ENCODE measurements at places on chromosomes 3 and 15.

GRCh38 chr15:89452330-89452836, 44.0 kb downstream of the RHCG start:
- DNase-seq = no peak

DNA sequence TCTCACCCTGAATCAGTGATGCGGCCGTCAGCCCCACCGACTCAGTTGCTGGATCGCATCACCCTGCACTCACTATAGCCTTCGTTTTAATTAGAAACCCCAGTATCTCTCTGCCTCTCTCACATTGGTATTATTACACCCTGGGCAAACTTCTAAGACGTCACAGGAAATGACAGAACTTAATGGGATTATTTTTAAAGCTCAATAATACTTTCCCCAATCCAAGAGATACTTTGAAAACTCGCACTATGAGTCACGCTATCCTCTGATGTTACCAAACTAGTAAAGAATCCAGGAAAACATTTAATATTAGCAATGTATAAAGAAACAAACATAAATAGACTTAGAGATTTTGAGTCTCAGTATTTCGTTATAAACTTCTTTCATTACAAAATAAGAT, 36.6 kb downstream of the RUBCN start:
- DNase-seq = no peak

GRCh38 chr3:133849346-133849745, 43.7 kb downstream of the SRPRB start:
- DNase-seq = no peak

DNA sequence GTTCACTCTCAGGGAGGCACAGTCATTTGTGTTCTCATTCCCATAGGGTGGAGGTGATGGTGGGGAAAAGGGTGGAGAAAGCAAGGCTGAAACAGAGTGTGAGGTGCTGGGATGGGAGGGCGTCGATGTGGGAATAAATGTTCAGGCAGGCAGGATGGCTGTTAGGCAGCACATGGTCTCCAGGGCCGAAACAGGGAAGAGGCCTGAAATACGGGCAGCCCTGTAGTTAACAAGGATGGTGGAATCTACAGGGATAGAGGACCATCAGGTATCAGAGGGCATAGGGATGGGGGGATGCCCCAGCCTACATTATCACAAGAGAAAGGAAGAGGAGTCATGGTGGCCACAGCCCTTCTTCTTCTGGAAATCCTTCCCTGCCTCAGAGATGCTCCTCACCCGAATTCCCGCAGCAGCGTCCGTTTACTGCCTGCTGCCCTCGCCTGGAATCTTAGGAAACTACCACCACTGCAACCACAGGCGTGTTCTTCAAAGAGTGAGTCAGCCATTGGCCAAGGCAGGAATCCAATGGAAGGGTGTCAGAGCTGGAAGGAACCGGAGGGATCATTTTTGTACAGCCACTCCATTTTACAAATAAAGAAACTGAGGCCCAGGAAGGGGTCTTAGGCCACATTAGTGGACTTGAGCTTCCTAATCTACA, 49.7 kb upstream of the POMGNT2 start:
- DNase-seq = peak; percentile 60

- DNase-seq = no peak
Observed at GRCh38 chr3:172882563-172882962, 132.0 kb downstream of the ECT2 start.

- DNase-seq = peak; percentile 25
Observed at GRCh38 chr15:69075440-69075839, 60.9 kb downstream of the NOX5 start.

GRCh38 chr15:68621535-68621934, 42.7 kb downstream of the CORO2B start:
- no peak for DNase-seq

GRCh38 chr3:112682361-112682760, 41.4 kb upstream of the CCDC80 start:
- DNase-seq = no peak

DNA sequence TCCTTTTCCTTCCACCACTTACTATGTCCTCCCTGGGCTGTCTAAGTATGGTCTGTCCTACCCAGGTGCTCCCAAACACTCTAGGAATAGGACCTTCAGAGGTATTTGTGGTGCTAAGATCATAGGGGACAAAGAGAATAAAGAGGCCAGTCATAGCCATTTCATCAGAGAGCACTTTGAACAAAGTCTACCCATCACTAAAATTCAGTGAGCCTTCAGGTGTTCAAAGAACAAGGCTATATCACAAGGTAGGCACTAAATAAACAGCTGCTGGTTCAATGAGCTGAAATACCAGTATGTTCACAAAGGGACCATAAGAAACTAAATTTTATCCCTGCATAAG, 38.8 kb downstream of the NBEAL2 start:
- DNase-seq = no peak

- DNase-seq = peak; percentile 20
Observed at GRCh38 chr15:64653757-64654156, 121.6 kb downstream of the RBPMS2 start.

DNA sequence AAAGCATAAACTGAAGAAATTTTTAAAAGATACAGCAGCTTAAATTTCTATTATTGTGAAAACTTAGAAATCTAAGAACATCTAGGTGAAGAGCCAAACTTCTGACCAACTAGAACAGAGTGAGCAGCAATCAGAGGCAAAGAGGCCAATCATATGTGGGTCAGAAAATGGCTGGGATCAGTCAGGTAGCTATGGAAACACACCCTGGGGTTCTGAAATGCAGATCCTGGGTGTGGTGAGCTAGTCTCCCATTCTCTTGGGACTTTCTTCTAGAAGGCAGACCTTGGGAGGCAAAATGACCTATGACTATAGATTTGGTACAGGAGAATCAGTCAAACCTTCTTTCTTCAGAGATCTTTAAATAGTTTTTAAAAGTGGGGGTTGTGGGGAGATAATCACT, 385.8 kb downstream of the TBC1D5 start:
- DNase-seq = no peak

DNA sequence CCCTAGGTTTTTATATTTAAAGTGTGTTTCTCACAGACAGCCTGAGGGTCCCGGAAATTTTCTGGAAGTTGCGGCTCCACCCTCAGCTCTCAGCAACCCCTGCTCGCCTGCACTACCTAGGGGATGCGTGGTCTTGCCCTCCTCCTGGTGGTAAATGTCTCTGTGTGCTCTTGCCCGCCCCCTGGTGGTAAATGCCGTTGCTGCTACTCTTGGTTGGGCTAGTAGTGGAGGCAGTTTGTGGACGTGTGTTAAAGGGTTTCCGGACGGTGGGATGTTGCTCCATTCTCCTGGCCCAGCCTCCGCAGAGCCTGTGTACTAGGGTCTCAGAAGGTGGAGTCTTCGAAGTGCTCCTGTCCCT, 27.4 kb downstream of the STOML1 start:
- DNase-seq = peak; percentile 69

- DNase-seq = no peak
Observed at GRCh38 chr3:22441711-22442110, 690.7 kb upstream of the ZNF385D start.

- peak; percentile 84 for DNase-seq
Observed at GRCh38 chr3:126197854-126198584, 17.6 kb upstream of the ALDH1L1 start.

DNA sequence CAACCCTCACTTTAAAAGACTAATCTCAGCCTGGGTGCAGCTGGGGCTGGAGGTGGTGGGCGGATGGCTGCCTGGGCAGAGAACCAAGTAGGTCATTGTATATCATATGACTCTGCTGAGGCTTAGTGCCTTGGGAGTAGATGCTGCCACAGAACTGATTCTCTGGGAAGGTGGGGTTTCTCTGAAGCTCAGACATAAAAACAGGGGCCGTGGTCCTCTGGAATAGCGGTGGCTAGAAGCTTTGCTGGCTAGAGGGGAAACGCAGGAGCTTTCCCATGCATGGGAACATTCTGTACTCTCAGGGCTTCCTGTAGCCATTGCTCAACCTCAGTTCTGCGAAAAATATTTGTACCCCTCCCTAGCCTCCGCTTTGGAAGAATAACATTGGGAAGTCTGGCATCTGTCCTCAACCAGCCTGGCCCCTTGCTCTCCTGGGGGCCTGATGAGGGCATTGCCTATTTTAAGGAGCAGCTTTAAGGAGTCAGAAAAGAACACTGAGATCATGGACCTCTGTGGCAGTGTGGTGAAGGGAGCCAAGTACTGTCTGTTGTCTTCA, 14.7 kb downstream of the TIMP4 start:
- peak; percentile 67 for DNase-seq

DNA sequence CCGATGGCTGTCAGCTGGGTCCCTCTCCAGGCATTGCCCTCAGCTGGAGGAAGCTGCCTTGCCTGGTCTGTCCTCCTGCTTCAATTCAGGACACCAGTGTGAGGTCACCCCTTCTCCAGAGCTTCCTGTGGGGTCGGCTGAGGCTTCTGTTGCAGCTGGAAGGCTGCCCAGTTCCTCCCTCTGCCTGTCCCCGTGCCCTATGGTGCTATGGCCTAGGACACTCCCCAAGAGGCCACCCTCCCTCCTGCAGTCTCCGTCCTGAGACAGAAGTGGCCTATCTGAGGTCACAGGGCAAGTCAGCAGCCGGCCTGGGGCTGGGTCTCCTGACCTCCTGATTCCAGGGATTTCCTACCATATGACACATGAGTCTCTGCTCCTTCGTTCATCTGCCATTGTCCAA, 57.9 kb downstream of the RASGRF1 start:
- DNase-seq = no peak
